ENCODE measurements at places on chromosomes 12 and 14.

DNA sequence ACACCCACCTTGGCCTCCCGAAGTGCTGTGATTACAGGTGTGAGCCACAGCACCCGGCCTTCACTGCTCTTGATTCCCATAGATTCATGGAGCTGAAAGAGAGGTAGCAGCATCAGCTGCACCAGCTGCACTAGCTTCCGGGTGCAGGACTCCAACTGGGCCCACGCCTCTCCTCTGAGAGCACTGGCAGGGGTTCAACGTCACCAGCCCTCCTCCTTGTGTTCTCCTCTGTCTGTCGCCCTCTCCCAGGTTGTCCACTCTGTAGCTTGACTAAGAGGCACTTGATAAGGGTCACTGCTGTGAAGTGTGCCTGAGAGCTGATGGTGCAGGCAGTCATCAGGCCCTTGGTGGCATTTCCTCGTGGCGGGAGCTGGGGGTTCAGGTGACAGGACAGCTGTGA lies 28.3 kb downstream of the MLXIP start:
- DNase-seq: no peak

DNA sequence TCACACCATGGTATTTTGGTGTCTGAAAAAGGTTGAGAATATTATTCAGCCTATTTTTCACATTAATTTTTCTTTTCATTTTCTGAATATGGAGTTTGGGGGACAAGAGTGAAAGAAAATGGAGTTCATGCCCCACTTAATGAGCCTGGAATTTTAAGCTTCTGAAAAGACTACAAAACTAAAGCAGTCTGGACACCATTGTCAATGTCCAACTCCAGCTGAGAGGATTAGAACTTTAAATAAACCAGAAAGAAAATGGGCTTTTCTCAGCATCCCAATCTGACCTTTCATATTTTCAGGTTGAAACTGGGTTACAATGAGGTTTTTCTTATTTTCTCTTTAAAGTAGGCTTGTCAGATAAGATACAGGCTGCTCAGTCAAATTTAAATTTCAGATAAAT lies 207.7 kb downstream of the SLC6A15 start:
- no peak for DNase-seq

- no peak for DNase-seq
Measured at GRCh38 chr14:49497725-49498348, 88.3 kb downstream of the RPS29 start.

DNA sequence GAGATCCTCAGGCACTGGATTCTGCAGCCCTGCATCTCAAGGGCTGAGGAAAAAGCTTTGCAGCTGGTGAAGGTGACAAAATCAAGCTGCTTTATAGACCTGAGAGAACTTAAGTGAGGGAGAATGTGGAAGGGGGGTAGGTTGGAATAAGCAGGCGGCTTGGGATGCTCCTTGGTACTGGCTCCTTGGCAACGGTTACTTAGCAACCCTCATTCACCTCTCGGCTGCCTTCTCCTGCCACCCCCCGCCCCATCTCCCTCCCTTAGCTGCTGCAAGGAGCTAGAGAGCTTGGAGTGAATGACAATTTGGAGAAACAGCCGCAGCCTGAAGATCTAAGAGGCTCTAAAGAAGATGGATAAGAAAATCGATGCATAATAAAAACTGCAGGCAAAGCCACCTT lies 44.1 kb upstream of the CISTR start:
- DNase-seq: no peak

- DNase-seq: no peak
Measured at GRCh38 chr12:44403185-44403584, 472.9 kb downstream of the NELL2 start.

- DNase-seq: no peak
Measured at GRCh38 chr12:127041985-127042625, 1224.9 kb upstream of the TMEM132C start.

- no peak for DNase-seq
Measured at GRCh38 chr12:25864306-25865276, 93.9 kb upstream of the RASSF8 start.

- no peak for DNase-seq
Measured at GRCh38 chr12:12023456-12023855, 47.3 kb upstream of the BCL2L14 start.

DNA sequence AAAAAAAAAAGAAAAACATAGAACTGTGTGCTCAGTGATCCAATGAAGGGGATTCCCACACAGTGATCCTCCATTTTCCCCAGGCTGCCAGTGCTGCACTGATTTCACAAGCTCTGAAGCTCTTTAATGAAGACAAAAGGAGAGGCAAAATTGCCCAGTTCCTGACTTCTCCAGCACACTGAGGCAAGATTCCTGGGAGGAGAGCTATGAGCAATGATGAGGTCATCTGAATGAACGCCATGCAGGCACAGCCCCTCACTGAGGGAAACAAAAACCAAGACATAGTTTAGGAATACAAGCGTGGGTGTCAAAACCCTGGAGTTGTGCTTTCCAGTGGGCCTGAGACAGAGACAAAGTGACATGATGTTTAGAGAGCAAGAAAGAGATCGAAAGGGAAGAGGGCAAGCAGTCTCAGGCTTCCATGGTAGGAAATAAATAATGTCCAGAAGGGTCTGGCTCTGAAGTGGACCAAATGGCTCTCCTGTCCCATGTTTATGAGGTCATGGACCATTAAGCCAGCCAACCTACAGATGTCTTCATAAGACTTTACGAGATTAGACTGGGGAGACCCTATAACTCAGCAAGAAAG lies 40.9 kb upstream of the SMUG1 start:
- DNase-seq: no peak

- no peak for DNase-seq
Measured at GRCh38 chr12:67764946-67765619, 116.5 kb downstream of the DYRK2 start.

GRCh38 chr12:2638273-2639019 lies 156.3 kb upstream of the FKBP4 start:
- DNase-seq: no peak

DNA sequence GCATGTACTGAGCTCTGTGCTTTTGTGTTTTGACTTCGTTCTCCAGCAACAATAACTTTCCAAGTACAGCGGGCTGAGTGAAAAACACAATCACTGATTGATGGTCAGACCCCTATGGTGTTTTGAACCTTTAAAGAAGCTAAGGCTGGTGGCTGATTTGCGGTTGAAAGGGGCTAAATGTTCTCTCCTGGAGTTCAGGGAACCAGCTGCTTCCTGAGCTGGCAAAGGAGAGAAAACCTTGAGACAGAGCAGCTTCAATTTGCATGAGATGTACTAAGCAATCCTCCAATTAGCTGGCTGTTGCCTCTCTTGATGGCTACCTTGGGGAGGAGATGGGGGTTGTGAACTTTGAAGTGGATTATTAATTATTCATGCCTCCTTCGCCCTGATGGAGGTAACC lies 546.7 kb upstream of the SEL1L start:
- no peak for DNase-seq

- no peak for DNase-seq
Measured at GRCh38 chr12:68206446-68206845, 19.2 kb downstream of the IL26 start.

DNA sequence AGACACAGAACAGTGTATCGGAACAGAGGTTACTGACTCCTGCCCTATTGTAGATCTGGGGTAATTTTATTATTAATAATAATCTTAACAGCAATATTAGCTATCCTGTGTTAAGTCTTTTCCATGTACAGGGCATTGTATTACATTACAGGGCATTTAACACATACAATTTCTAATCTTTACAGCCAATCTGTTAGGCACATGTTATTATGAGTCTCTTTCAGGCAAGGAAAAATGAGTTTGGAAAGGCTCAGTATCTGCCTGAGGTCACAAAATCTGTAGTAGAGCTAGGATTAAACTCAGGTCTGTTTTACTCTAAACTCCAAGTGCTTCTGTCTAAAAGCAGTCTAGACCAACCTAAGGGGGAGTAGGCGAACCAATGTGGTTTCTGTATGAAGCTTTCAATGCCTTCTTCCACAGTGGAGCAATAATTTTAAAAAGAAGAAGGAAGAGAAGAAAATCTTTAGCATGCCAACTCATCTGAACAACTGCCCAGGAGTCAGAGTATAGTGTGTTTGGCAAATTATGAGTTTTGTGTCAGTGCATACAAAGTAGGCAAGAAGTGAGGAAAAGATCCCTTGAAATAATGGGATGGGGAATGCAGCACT lies 192.6 kb downstream of the CHST11 start:
- no peak for DNase-seq

DNA sequence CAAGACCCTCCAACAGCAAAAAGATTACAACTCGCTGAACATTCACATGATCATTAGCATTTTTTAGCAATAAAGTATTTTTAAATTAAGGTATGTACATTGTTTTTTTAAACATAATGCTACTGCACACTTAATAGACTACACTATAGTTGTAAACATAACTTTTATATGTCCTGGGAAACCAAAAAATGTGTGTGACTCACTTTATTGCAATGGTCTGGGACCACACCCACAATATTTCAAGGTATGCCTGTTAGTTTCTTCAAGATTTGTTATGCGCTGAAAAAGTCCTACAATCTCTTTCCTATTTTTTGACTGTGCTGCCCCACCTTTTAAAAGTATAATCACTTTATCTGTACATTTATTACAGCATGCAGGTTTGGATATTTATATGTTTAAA lies 30.4 kb upstream of the PCNX4 start:
- no peak for DNase-seq

Data from stimulated activated CD4-positive, alpha-beta T cell treated with anti-CD3 and anti-CD28 coated beads, Interleukin-2, amount 100 ng/mL, for 4 hours (primary cell).